Sigmoid colon (tissue), 7 donors: ENCODE measurements at places on chromosomes 16 and 17.

GRCh38 chr17:32912218-32912897, 15.6 kb upstream of the TMEM98 start:
- peak; percentile 83 for DNase-seq

- no peak for DNase-seq
Observed at GRCh38 chr17:36932383-36932693, 4.9 kb upstream of the LHX1 start.

DNA sequence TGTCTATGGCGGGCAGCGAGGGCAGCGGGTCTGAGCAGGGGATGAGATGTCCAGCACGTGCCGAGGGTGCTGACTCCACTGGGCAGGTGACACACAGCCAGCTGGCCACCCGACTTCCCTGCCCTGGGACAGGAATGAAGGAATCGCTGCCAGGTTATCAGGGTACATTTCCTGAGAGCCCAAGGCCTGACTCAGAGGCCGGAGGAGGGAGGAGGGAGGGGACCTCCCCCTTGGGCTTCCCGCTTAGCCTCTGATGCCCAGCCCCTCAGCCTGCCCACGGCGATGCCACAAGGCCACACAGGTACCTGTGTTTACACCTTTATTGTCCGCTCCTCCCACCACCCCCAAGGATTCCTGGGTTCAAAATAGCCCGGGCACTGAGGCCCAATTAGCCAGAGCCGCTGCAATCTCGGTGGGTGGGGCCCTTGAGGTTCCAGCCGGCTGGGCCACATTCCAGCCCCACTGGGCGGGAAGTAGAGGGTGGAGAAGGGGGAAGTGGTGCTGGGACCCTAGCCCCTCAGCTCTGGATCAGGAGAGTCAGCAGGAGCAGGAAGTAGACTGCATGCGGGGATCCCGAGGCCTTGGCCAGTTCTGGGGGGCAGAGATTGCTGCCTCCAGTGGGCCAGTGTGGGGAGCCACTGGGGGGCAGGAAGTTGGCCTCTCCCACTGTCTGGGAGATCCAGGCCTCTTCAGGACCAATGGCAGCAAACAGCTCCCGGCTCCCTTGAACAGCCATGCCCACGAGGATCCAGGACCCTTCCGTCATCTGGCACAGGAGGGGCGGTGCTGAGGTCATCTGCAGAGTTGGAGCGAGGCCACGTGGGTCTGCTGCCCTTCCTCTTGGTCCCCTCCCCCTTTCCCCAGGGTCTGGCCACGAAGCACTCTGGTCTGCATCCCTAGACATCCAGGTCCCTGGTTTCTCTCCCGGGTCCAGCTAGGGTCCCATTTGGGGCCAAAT, 3.4 kb upstream of the PRSS8 start:
- no peak for DNase-seq

GRCh38 chr16:78942625-78943245, 657.8 kb downstream of the MAF start:
- no peak for DNase-seq

GRCh38 chr16:59047114-59047513, 313.0 kb upstream of the GOT2 start:
- no peak for DNase-seq

DNA sequence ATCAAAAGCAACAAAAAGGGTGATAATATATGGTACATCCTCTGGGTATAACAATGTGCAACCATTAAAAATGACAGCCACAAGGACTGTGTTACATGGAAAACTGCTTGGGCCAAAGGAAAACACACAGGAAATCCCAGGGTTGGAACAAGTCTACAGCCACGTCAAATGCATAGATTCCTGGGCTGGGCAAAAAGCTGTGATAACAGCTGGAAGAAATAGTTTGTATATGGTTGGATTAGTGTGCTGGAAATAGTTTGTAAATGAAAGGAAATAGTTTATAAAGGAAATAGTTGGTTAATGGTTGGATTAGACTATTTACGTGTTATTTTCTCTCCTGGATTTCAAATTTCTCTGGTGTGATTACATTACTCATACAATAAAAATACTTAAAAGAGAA, 2.6 kb downstream of the HSD17B2 start:
- DNase-seq: no peak

- DNase-seq: no peak
Observed at GRCh38 chr17:17151541-17151940, 54.6 kb downstream of the PLD6 start.

DNA sequence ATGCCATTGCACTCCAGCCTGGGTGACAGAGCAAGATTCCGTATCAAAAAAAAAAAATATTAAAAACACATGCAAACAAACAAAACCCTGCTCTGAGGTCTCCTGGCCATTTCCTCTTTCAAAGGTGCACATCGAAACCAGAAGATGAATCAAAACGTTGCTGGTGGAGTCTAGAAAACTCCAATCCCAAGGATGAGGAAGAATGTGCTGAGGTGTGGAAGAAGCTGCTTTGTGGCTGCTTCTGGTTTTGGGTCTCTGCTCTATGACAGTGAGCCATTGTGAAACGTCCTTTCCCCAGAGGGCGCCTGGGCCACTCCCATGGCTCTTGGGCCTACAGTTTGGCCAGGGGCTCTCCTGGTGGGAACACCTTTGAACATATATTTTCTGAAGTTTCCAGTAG, 112.6 kb downstream of the IRF8 start:
- DNase-seq: peak; percentile 17

GRCh38 chr17:45130681-45131615, 1.4 kb downstream of the PLCD3 start:
- DNase-seq: peak; percentile 64

- DNase-seq: peak; percentile 96
Observed at GRCh38 chr16:27326738-27327585, 13.2 kb downstream of the IL4R start.

DNA sequence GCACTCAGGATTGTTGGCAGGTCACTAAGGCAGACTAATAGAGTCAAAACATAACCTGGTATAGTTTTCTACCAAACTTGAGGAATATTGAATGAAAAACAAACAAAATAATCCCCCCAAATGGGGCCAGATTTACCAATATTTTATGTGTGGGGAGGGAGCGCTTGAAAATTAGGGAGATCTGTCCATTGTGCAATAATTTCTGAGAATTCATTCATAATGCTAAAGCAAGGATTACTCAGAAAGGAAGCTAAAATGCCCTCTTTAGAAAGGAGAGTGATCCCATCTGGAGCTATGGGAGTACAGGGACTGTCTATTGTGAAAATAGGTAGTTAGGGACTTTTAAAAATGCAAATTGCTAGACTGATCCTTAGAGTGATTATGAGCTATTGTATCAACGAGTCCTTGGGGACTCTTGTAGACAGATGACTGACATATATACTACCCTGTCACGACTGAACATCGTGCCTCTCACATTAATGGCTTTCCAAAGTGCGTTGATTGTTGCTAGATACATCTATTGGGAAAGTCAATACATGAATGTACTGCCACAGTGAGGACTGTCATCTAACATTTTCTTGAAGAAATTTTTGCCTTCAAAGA, 193.6 kb downstream of the AATF start:
- DNase-seq: no peak

GRCh38 chr17:64063766-64064224, 43.4 kb upstream of the ICAM2 start:
- DNase-seq: peak; percentile 74

DNA sequence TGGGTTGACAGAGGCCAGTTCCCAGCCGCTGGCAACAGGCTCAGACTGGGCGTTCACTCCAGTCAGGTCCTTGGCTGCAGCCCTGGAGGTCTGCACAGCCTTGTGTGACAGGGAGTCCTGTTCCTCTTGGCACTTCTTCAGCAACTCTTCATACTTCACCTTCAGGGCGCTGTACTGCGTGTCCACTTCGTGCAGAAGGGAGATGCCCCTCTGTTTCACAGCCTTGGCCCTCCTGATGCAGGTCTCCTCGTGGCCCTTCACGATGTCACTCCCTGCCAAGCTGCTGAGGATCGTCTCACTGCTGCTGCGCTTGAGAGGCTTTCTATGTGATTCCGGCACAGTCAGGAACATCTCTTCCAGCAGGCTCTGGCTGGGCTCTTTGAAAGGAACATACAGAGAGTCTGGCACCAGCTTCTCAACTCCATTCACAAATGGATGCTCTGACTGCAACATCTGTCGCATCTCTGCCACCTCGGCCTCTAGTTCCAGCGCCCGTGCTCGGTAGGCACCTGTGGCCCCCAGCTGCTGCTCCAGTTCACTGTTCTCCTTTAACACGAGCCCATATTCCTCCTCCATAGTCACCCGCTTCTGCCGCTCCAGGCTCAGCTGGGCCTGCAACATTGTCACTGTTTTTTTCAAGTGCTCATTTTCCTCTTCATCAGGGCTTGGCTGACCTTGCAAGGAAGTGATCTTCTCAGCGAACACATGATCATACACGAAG, 27.2 kb downstream of the CDR2 start:
- DNase-seq: peak; percentile 88

DNA sequence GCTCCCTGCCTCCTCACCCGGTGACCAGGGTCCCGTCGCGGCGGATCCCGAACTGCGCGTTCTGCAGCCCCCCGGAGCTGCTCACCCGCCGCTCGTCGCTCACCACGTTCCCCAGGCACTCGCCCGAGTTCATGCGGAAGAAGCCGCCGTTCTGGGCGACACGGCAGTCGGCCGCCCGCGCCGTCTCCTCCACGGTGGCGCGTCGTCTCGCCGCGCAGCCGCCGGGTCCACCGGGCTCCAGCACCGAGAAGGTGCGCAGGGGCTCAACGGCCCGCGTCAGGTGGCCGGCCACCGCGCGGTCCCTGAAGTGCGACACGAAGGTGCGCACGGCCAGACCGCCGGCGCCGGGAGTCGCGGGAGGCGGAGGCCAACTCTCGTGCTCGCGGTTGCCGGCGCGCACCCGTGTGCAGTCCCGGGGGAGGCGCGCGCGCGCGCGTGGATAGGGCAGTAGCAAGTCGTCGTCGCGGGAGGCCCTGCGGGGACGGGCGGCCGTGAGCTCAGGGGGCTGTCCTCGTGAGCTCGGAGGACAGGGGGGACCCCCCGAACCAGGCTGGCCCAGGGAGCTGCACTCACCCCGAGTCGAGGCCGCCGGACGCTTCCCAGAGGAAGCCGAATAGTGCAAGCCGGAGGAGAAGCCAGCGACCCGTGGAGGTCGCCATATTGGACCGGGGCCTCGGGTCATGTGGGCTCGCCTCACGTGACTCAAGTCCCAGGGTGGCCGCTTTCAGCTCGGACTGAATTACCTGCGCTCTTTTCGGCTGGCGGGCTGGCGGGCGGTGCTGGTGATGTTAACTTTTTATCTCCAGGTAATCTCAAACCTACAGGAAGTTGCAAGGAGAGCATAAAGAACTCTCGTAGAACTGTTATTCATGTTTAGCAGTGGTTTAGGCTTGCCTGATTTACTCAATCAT, at the start of gene NAGPA:
NAGPA (minus strand) TSS at position 680 of the 911 bp plus-strand sequence; CDS start at position 659, 21 bp downstream.
- DNase-seq: peak; percentile 95

GRCh38 chr16:84884246-84884595, 64.4 kb downstream of the CRISPLD2 start:
- DNase-seq: no peak

DNA sequence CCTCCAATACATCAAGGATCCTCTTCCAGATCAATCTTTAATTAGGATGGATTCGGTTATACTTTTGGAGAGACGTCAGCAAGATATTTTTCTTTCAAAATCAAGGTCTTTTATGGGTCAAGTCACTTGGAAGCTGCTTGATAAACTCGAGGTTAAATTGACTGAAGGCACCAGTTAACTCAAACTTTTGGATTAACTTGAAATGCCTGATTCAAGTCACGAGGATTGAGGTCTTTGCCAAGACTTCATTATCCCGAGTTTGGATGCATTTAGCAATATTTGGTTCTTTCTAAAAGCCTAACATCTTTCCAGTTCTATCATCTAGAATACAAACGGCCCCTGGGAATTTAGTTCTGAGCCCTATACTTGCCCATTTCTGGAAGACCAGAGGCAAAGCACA, 82.9 kb downstream of the MYH11 start:
- DNase-seq: no peak

GRCh38 chr16:63774302-63774701, 1347.6 kb downstream of the CDH11 start:
- no peak for DNase-seq

- no peak for DNase-seq
Observed at GRCh38 chr17:77646046-77646430, 312.5 kb upstream of the TNRC6C start.

- no peak for DNase-seq
Observed at GRCh38 chr17:1461198-1461944, 5.3 kb upstream of the CRK start.

DNA sequence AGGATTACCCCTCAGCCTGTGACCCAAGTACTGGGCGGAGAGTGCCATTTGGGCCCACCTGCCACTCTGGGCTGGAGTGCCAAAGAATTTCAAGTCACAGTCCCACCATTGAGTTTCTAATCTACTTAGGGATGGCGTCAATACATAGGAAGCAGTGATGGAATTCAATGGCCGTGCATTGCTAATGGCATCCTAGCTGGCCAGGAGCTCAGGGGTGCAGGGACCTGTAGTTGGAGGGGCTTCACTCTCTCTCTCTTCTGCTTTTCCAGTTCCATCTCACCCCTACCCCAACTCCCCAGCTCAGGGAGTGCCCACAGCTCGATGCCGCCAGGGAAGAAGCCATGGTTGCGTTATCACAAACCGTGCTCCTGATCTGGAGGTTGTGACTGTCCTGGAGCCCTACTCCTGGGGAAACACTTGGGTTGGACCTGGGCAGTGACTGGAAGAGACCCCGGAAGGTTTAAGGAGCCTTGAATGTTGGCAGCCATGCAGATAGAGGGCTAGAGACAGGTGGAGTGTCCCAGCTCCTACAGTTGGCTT, 2.4 kb downstream of the MMP15 start:
- no peak for DNase-seq
